Gastroesophageal sphincter (tissue), 4 donors: ENCODE measurements at places on chromosomes 6 and 20. TPM values are rescaled to one million over a fixed set of nuclear protein-coding genes. Genes with fewer than 3 reads are reported as not detected.
A peak's percentile ranks its signal among the peaks of the same experiment; 100 is the strongest.

Gene SIRPD
- not detected for total RNA-seq

Gene SUMO4
- 2.0 TPM for total RNA-seq

Gene PKIB
- not detected for total RNA-seq

Gene ZKSCAN3
- total RNA-seq = 4.4 TPM

Gene ADGB
- total RNA-seq = not detected

Gene RAET1G
- total RNA-seq = 1.4 TPM

Gene OR2H1
- not detected for total RNA-seq

GRCh38 chr20:34710568-34710839 lies 6.4 kb downstream of the TP53INP2 start:
- no peak for ATAC-seq

DNA sequence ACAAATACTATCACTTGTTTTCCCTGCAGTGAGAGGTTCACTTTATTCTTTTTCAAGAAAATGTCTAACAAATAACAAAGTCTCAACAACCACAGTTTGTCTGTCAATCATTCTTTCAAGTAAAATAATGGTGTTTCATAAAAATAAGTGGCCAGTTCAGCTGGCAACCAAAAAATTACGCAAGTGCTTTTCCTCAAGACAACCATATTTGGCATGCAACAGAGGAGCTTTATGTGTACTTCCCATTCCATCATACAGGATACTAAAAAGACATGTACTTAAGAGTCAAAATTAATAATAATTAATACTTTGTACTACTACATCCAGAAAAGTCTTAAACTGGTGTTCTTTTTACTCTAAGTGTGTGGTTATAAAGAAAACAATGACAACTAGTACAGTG lies 34.6 kb downstream of the ATG5 start:
- no peak for ATAC-seq

DNA sequence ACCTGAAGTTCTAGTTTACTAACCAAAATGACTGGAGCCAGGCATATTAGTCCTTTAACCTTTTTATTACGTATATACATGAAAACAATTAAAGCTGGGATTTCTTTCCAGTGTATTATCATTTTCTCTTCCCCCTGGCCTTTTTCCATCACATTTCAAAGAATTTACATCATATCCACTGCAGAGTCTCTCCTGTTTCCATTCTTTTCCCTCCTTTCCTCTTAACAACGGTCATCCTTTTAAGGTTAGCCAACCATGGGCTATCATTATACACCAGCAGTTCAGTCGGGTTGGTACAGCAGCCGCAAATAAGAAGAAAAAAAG lies 104.6 kb downstream of the TFAP2A start:
- no peak for ATAC-seq

DNA sequence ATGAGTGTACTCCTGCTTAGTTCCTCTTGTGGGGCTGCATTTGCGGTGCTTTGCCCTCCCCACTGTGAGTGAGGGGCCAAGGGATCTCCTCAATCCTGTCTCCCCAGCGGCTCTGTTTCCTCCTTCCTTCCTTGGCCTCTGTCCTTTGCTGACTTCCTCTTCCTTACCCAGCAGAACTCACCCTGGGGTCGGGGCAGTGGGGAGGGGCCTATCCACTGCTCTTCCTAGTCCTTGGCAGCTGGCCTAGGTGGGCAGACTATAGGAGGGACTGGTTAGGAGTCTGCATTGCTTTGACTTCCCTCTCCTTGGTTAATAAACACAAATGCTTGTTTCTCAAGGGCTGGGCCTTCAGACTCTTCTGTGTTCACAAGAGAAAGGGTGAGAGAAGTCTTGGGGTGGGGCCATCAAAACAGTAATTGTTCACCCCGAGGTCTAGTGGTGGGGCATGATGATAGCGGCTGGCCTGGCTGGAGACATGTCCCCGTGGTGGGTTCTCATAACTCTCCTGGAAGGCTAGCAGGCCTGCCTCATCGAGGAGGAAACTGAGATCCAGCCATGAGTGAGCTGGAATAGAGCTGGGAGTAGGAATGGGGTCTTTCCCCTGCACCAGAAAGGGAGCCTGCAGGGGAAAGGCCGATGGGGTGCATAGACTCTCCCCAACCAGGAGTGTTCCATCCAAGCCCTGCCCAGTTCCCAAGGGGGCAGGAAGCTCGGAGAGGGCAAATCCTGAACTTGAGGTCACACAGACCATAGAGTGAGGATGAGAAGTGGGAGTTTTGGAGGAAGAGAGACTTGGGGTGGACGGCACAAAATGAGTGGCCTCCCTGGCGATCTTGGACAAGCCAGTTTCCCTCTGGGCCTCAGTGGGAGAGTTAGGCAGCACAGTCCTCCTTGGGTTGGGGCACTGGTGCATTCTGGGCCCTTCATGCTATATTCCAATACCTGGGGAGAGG lies 12.7 kb downstream of the FAM110A start:
- no peak for ATAC-seq

DNA sequence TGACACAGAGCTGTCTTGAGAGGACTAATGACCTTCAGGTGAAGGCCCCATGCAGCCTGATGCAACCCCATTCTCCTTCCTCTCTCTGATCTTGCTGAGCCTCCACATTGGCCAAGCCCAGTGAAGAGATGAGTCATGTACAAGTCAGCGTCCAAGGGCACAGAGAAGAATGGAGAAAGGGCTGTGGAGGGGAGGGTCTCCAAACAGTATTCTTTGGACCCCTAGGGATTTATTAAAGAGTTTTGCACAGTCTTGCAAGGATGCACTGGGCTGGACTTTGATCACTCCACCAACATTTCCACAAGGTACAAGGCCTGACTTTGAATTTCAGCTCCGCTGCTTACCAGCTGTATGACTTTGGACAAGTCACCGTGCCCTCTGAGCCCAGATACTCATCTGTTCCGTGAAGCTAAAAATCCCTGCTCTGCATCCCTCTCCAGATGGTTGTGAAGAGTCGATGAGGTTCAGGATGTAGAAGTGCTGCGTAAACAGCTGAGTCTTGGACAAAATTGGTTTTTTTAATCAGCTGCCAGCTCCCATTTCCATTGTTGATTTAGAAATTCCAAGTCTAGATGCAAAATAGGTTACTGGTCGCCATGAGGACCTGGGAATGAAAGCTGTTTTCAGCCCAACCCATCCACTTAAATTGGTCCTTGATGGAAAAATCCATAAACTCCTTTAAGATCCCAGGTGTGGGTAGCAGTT lies 14.1 kb upstream of the KCNG1 start:
- no peak for ATAC-seq

GRCh38 chr20:25083141-25083772 lies 1.3 kb upstream of the VSX1 start:
- no peak for ATAC-seq

DNA sequence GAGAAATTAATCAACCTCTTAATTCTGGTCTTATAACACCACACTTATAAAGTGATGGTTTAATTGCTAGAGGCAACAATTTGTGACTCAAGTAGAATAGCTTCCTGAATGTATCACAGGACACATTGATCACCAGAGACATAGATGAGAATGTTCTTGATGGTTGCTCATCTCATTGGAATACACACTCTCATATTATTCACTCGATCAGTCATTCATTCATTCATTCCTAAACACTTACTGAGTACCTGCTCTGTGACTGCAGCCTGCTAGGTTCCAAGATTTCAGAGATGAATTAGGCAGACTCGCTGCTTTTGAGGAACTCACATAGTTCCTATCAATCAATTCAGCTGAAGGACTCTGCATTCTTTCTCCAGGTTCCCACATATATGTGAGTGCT lies 365.1 kb upstream of the SOX4 start:
- no peak for ATAC-seq

- ATAC-seq = no peak
Measured at GRCh38 chr6:154535851-154536250, 25.4 kb upstream of the CNKSR3 start.

- no peak for ATAC-seq
Measured at GRCh38 chr6:111617149-111617548, 11.5 kb upstream of the TRAF3IP2 start.

DNA sequence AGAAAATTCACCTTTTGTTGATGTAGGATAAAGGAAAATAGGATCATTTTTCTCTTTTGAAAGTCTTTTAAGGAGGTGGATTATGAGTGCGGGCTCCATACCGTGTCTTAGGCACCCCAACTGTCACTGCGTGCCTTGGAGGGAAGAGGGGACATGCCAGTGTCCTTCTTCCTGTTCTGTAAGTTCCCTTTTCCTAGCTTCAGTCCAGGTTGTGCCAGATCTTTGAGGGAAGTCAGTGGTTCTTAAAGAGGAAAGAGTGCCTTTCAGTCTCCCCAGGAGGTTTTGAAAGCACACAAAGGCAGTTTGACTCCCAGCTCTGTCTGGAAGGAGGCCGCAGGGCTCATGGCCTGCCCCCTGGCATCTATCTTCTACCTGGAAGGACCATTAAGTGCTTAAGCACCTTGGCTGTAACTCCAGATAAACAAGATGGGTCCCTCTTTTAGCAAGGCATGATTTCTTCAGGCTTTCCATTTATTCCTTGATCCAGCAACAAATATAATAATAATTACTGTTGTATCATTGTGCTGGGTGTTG lies 13.0 kb downstream of the EFCAB8 start:
- no peak for ATAC-seq

- ATAC-seq = no peak
Measured at GRCh38 chr6:89793586-89793985, 26.0 kb downstream of the MDN1 start.

- ATAC-seq = no peak
Measured at GRCh38 chr6:46392294-46392693, 99.0 kb downstream of the RCAN2 start.

- ATAC-seq = peak; percentile 27
Measured at GRCh38 chr6:42099340-42100028, 42.9 kb downstream of the C6orf132 start.

- ATAC-seq = no peak
Measured at GRCh38 chr6:160254467-160255312, 3.9 kb downstream of the SLC22A2 start.

DNA sequence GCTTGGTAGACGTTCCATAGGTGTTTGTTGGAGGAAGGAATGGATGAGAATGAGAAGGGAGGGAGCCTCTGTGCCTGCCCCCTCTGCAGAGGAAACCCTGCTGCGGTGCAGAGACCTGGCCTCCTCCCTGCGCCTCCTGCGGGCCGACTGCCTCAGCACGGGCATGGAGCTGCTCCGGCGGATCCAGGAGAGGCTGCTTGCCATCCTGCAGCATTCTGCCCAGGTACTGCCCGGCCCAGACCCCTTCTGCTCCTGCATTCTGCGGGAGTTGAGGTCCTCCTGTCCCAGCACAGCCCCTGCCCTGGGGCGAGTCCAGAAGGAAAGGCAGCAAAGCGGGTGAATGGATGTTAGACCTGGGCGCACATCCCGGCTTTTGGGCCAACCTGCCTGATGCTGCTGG lies 6.1 kb downstream of the DNPH1 start:
- ATAC-seq = no peak
